ENCODE measurements at places on chromosomes 3 and 15. TPM values are rescaled to one million over a fixed set of nuclear protein-coding genes. Genes with fewer than 3 reads are reported as not detected.

DNA sequence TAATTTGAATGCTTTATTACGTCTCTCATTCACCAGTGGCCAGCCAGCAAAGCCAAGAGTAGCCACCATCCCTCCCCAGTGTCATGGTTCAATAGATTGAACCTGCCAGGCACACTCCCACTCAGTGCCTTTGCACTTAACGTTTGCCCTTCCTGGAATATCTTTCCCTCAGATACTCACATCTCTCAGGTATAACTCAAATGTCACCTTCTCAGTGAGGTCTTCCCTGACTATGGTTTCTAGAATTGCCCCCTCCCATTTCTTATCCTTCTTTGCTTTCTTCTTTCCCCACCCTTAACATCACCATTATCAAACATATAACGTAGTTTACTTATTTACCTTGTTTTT is 293.8 kb downstream of the LRTM1 start:
- no peak for DNase-seq

- no peak for DNase-seq
Measured at GRCh38 chr3:60291115-60291514, 960.1 kb downstream of the FHIT start.

CALML4 gene
- 1.6 TPM for total RNA-seq

- no peak for DNase-seq
Measured at GRCh38 chr3:113211330-113212149, at the start of gene BOC. TSS of gene BOC (plus strand) at chr3:113211557. CDS start at chr3:113249803, 38,246 bp downstream.

- no peak for DNase-seq
Measured at GRCh38 chr3:99663977-99664376, 25.6 kb downstream of the COL8A1 start.

- no peak for DNase-seq
Measured at GRCh38 chr15:96353930-96354730, 23.6 kb downstream of the NR2F2 start.

DNA sequence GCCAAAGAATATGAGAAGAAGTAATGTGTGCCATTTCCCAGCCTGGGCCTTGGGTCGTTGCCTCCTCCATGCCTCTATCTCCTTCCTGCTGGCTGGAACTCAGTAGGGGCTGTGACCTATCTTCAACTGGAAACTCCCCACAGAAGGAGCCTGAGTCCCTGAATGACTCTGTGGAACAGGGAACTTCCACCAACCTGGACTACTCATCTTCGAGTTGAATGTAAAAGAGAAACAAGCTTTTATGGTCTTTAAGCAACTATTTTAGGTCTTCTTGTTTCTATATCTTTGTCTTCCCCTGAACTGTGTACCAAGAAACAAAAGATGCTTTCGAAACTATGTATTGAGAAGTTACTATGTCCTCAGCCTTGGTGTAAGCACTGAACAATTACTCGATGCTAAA is 355.3 kb upstream of the NR2F2 start:
- no peak for DNase-seq

DNA sequence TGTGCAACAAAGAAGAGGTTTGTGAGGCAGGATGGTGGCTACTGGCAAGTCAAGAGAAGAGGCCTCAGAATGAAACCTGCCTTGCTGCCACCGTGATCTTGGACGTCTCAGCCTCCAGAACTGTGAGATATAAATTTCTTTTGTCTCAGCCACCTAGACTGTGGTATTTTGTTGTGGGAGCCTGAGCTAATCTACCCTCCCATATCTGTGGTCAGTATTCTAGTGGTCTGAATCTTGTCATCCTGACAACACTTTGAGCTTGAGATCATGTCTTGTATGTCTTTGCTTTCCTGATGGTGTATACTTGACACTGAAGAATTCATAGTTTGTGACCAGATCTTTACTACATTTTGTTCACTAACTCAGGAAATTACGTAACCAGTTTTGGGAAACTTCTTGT is 240.6 kb upstream of the GOLIM4 start:
- DNase-seq: no peak

LRRK1 gene
- 17.2 TPM for total RNA-seq

CISH gene
- 4.1 TPM for total RNA-seq

- DNase-seq: no peak
Measured at GRCh38 chr3:4493941-4494894, 1.1 kb downstream of the ITPR1 start.

GRCh38 chr3:134189849-134190248 is 60.8 kb downstream of the RYK start:
- no peak for DNase-seq

COL7A1 gene
- 26.7 TPM for total RNA-seq

CHCHD6 gene
- total RNA-seq: 17.1 TPM

DNA sequence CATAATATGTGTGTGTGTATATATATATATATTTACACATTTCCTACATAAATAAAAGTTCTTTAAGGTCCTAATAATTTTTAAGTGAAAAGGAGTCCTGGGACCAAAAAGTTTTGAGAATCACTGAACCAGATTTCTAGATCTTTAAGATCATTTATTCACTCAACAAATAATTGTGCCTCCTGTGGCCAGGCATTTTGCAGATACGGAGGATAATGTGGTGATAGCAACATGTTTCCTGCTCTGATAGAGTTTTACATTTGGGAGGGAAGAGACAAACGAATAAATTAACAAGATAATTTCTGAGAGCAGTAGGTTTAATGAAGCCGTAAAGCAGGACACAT is 448 bp upstream of the RNF7 start:
- DNase-seq: no peak

RHOV gene
- total RNA-seq: not detected

- no peak for DNase-seq
Measured at GRCh38 chr3:138011722-138012121, 1.8 kb downstream of the CLDN18 start.

STRIT1 gene
- not detected for total RNA-seq

GRCh38 chr3:72595376-72595775 is 252.9 kb downstream of the SHQ1 start:
- DNase-seq: no peak

GRCh38 chr15:37582852-37583251 is 351.6 kb upstream of the TMCO5A start:
- no peak for DNase-seq

NR2E3 gene
- 0.92 TPM for total RNA-seq

DNA sequence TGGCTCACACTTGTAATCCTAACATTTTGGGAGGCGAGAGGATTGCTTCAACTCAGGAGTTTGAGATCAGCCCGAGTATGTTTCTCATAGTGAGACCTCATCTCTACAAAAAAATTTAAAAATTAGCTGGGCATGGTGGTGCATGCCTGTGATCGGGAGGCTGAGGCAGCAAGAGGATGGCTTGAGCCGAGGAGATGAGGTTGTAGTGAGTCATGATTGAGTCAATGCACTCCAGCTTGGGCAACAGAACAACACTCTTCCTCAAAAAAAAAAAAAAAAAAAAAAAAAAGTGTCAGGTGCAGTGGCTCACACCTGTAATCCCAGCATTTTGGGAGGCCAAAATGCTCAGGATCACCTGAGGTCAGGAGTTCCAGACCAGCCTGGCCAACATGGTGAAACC is 2.4 kb downstream of the RPL39L start:
- DNase-seq: no peak

- DNase-seq: no peak
Measured at GRCh38 chr15:58469432-58470353, 37.9 kb downstream of the LIPC start.

KNG1 gene
- total RNA-seq: not detected

DNA sequence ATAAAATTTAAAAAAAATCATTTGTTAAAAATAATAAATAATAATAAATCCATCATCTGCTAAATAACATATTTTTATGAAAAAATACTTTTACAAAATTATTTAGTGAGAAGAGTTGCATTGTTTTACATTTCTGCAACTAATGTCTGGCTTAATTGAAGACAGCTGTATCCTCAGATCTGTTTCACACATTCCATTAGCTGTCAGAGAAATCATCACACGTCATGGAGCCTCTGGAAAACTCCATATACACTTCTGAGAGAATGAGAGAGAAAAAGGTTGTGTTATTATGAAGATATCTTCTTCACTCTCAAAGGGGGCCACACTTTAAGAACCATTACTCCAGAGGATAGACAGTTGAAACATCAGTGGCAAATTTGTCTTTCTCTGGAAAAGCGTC is 40.8 kb downstream of the CMSS1 start:
- DNase-seq: no peak

DNA sequence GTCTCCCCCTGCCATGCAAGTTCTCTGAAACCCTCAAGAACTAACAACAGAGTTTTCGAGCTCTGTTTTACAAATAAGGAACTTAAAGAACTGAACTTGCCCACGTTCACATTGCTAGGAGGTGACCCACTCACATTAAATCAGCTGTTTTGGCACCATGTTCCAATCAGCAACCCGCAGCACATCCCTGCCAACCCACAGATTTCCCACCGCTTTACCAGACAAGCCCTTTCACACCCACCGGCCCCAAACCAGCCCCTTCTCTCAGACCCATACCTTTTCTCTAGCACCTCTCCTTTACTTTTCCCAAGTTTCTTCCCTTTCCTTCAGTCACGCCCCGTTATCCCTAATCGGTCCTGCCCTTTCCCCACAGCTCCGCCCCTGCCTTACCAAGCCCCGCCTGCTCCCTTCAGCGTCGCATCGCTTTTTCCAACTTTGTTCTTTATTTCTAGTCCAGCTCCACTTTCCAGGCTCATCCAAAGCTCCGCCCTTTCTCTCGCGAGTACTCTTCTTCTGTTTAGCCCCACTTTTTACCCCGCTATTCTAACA is 804 bp upstream of the BRPF1 start:
- DNase-seq: no peak

DNA sequence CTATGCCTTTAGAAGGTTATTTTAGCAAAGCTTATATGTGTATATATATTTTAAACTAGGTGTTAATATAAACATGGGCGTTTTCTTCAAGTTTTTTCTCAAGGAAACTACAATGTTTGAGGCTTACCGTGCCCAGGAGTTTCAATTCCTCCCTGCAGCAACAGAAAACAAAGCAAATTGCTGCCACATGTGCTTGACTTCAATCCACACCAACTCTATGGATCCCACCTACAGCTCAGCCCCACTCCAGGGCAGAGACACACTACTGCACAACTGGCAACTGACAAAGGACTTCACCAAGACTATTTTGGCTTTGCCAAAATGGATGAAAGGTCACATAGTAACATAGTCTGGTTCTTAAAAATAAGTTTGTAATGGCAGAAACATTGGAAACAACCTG is 346.6 kb downstream of the ERC2 start:
- DNase-seq: no peak

CACNA2D3 gene
- 4.0 TPM for total RNA-seq

RBP2 gene
- not detected for total RNA-seq

DNA sequence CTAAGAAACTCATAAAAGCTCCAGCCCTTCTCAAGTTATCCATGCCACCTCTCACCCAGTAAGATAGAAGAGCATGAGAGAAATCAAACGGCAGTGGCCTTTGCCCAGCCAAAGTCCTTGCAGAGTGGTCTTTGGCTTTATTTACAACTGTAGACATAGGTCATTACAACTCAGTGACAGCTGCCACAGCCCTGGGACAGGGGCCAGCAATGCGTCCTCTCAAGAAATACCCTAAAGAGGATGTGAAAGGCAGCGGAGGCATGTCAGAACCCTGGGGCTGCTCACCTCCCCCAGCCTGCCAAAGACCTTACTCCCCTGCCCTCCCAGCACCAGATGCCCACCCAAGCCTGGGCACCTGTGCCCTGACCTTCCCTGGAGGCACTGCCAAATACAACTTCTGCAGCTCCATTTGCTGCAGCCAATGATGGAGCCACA is 6.3 kb downstream of the ACAA1 start:
- DNase-seq: no peak

HYAL3 gene
- 1.4 TPM for total RNA-seq

OGG1 gene
- total RNA-seq: 23.0 TPM

- DNase-seq: no peak
Measured at GRCh38 chr3:68958932-68959331, 26.6 kb upstream of the TAFA4 start.

DNA sequence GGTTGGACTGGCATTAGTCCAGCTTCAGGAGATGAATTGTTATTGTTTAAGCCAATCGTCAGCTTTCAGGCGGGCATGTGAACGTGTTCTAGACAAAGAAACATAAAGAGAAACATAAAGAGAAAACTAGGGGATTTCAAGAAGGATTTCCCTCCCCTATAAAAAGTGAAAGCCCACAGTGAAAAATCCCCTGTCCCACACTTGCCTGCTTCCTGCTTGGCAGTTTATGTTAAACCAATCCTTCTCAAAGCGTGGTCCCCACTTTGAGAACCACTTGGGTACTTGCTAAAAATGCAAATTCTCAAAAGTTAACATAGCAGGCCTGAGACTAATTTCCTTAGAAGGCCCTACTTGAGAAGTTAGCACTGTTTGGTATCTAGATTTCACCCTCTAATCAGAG is 293.0 kb upstream of the SOX14 start:
- no peak for DNase-seq

MRPL46 gene
- 3.9 TPM for total RNA-seq

PLCB2 gene
- 17.7 TPM for total RNA-seq

AHSG gene
- not detected for total RNA-seq

SERPINI2 gene
- total RNA-seq: not detected

GRCh38 chr3:194070220-194070633 is 65.7 kb upstream of the HES1 start:
- DNase-seq: no peak

- no peak for DNase-seq
Measured at GRCh38 chr3:134211797-134212196, 38.9 kb downstream of the RYK start.

- DNase-seq: no peak
Measured at GRCh38 chr3:112395181-112395895, 62.4 kb downstream of the CD200 start.

- DNase-seq: peak; percentile 36
Measured at GRCh38 chr3:46866720-46867549, 3.7 kb upstream of the MYL3 start.

DNA sequence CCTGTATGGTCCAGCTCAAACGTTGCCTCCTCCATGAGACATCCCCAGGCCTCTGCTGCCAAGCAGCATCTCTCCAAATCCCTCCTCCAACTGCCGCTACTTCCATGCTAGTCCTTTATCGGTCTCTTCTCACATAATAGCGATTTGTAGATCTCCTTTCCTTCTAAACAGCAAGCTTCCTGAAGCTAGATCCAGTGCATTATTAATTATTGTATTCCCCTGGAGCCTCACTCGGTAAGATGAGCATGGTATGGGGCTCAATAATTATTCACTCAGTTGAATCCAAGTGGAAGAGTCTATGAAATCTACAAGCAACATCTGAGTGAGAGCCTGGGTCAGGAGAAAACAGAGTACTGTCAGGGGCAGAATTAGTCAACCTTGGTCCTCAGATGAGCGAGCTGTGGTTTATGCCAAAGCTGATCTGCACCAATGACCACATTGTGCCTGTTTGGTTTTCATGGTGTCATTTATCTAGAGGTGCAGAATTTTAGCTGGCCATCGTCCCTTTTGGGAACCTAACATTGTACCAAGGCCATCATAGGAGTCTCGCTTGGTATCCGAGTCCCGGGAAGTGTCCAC is 93.8 kb upstream of the UBE2E1 start:
- DNase-seq: no peak

CKMT1A gene
- not detected for total RNA-seq

DUOXA1 gene
- total RNA-seq: 6.8 TPM
